ENCODE measurements at places on chromosomes 7 and 10.

DNA sequence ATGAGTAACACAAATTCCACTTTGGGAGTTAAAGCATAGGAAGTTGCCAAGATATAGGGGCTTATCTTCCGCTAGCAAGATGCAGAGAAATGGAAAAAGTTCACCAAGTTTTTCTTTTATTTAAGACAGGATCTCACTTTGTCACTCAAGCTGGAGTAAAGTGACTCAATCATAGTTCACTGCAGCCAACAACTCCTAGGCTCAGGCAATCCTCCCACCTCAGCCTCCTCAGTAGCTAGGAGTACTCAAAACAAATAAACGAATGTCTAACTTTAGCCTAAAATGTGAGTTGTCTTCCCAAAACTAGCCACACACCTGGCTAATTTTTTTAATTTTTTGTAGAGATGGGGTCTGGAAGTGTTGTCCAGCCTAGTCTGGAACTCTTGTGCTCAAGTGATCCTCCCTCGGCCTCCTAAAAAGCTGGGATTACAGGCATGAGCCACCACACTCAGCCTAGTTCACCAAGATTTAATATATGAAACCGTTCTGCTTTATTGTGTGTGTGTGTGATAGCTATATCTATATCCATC, 9.9 kb downstream of the VIM start:
- DNase-seq, result no peak

DNA sequence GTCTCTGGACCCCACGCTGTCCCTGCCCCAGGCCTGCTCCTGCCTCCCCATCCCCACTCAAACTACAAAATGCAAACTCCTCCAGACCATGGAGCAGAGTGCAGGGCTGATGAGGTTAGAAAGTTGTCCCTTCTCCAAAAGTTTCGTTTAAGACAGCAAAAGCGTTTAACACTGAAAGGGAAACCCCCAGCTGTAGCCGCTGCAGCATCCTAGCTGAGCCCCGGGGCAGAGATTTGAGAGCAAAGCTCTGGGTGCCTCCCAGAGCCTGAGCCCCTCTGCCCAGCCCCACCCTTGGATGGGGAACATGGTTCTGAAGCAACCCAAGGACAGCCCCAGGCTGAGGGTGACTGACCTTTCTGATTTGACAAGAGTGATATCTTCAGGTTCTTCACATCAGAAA, 52.8 kb upstream of the ENO4 start:
- DNase-seq, result no peak

DNA sequence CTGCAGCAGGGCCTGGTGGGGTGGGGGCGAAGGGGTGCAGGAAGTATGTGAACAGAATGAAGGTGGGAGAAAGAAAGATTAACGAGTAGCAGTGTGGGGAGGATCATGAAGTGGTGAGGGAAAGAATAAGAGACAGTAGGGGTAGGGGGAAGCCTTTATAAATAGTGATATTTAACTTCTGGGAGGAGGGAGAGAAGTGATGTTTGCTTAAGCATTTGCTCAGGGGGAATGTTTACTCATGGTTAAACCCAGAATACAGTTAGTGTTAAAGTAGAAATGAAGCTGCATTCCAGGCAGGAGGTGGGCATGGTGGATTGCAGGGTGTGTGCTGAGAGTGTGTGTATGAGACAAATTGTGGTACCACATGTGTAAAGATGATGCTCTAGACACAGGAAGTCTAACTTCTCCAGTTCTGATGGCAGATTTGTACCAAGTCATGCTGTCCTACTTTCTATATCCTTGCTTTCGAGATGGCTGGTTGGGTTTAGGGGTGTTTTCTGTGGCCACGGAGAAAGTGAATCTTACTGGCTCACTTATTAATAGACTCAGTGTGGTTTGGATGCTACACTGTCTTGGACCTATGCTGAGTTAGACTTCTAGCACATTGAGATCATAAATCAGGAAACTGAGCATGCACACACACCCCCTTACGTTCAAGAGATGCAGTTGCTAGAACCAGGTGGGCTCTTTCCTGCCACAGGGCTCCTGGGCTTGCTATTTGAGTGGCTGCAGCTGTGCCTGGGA, 10.6 kb upstream of the DNMBP start:
- DNase-seq, result no peak

GRCh38 chr10:13414855-13415254, 66.8 kb upstream of the SEPHS1 start:
- DNase-seq, result no peak

DNA sequence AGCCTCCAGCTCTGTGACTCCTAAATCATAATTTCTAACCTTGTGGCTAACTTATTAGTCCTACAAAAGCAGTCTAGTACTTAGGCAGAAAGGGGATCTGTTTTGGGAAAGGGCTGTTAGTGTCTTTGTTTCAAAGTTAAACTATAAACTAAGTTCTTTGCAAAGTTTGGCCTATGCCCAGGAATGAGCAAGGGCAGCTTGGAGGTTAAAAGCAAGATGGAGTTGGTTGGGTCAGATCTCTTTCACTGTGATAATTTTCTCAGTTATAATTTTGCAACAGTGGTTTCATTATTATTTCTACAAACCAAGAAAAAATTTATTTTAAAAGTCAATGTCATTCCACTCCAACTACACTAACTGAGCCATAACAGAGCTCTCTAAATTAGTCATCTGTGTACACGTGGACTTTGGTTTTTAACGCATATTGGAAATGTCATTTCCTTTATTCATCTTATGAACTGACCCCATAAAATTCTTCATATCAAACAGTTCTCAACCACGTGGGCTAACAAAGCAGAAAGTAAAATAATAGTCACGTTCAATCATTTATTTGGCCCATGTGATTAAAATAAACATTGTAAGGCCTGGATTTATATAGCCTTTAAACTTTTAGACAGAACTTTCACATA, 143.2 kb upstream of the C7orf33 start:
- DNase-seq, result no peak
